LHCN-M2 (cell line): ENCODE measurements at places on chromosomes 16 and 17. TPM values are rescaled to one million over a fixed set of nuclear protein-coding genes. Genes with fewer than 3 reads are reported as not detected.

GRCh38 chr17:64355536-64356303 lies 34.9 kb downstream of the PECAM1 start:
- peak; percentile 88 for DNase-seq

DNA sequence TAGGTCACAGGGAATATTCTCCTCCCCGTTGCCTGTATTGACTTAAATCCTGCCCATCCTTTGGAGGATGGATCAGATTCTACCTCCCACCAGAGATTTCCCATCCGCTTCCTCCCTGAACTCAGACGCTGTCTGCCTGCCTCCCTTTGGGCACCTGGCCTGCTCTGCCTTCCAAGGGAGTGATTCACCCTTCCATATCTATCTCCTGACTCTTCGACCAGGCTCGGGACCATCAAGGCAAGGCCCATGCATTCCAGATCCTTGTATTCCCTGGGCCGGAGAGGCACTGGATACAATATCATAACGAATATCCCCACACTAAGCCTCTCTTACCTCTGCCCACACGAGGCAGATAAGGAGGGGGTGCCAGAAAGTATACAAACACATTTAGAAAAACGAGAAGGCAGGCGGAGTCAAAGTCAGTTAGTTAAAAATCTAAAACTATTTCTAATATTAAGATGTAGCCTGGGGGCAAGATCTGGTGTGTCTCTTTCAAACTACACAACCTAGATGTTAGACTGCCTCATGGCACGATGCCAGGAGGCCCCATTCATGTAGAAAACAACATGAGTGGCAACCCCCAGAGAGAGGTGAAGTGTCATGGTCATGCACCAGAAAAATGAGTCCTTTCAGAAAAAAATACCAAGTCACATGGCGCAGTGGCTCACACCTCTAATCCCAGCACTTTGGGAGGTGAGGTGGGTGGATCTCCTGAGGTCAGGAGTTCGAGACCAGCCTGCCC lies 9.2 kb downstream of the PMP22 start:
- DNase-seq, result no peak

DNA sequence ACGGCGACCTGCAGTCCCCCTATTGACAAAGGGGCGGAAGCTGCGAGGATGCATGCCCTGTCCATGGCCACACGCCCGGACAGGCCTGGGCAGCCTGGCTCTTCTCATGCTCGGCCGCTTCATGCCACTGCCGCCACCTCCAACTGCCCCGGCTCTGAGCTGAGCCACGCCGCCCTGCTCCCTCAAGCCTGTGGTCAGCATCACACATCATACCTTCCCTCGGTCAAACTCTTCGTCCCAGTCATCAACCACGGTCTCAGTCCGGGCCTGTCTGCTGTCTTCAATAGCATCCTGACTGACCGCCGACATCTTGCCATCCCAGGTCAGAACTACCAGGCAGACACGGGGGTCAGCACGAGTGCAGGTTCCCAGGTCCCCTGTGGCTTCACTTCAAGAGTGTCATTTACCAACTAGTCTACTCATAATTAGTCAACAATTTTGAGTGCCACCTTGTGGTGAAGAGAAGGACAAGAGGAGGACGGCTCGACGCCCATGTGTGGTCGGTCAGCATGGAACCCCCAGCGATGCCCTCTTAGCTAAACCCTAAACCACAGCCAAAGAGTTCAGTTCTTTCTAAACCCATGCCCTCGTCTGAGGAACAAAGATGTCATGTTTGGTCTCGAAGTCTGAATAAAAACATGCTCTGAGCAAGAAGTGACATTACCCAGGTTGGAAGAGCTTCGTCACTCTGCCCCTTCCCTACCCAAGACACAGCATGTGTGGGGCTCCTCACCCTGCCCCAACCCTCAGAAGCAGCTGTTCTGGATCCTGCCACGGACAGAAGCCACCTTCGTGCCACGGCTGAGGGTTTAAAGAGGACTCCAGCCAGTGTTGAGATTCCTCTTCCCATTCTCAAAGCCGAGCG lies 16.9 kb upstream of the CYTH1 start:
- peak; percentile 52 for DNase-seq

DNA sequence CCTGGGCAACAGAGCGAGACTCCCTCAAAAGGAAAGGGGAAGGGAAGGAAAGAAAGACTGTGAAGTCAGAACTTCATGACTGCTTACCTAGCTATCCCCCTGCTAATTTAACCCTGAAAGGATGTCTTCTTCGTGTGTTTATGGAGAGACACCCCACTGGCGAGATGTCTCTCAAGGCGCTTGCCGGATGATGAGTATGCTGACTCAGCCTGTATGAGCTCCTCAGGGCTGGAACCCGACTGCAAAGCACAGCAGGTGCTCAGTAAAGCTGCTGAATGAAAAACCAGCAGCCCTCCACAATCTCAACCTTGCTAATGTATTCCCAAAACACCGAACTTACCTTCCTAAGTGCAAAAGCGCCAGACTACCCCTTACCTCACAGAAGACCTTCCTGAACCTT lies 2.3 kb downstream of the ANKFY1 start:
- no peak for DNase-seq

DNA sequence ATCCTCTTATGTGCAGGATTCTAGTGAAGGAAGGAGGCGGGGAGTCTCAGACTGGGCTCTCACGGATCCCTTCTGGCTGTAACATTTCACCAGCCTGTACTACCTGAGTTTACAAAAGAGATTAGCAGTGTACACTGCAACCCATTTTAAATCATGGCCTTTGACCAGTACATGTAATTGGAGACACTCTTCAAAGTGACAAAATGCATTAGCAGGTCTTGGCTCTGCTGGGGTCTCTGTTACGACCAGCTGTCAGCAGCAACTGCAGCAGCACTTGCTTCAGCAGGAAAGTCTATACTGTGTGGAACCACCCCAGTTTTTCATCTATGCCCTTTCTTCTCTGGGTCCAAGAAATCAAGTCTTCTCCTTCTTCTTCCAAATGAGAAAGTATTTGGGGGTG lies 322.8 kb upstream of the ASIC2 start:
- no peak for DNase-seq

DNA sequence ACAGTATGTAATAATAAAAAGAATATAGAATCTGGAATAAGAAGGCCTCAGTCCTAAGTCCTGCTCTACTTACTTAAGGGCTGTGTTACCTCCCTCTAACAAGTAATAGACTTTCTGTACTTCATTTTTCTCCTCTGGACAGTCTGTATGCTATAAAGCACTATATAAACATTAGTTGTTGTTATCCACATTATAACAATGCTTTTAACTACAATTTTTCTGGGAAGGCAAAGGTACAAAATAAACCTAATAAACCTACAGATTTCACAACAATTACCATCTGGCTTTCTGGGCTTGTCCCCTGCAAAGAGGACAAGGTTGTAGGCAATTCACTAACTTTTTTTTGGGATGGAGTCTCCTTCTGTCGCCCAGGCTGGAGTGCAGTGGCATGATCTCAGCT lies 32.7 kb downstream of the RFFL start:
- no peak for DNase-seq

- no peak for DNase-seq
Measured at GRCh38 chr16:3101841-3102470, 2.9 kb upstream of the ZSCAN10 start.

DNA sequence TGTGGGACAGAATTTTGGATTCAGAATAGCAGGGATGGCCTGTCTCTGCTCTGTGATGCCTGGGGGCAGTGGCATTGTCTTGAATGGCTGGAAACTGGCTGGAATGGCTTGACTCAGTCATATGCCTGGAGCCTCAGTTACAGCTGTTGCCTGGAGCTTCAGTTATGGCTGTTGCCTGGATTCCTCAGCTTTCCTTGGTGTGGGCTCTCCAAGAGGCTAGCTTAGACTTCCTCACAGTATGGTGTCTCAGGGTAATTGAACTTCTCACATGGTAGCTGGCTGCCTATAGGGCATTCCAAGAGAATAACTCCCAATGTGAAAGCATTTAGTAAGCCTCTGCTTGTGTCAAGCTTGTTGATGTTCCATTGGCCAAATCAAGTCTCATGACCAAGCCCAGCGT lies 21.1 kb downstream of the KRT23 start:
- DNase-seq, result no peak

GRCh38 chr16:16780588-16780987 lies 401.6 kb downstream of the NPIPA7 start:
- DNase-seq, result no peak

DNA sequence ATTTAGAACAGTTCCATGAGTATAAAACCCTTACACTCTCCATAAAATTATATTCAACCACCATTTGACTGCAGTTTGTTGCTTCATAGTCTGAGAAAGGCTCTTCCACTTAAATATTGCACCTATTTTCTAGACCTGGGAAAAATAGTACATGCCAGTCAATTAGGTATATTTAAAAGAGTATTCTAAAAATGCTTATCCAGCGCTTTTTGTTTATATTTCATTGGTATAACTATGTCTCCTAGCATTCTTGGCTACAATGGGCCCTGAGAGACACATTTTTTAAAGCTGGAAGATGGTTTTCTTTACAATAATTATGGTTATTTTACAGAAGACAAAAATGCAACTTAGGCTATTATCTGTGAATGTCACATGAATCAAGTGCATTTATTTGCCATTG lies 439.4 kb downstream of the KCNJ18 start:
- DNase-seq, result no peak

DNA sequence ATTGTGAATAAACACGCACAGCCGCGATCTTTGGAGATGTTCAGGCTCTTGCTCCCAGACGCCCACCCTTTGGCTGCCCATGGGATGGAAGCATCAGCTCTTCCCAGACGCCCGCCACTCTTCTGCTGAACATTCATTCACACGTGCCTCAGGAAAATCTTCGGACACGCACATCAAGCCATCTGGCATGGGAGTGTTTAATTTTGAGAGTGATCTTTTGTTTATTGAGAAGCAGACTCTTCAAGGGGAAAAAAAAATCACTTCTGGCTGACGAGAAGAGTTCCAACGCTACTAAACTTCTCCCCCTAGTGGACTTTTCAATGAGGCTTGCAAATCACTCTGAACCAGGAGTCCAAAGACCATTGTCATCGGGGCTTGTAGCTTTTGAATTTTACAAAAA lies 62.0 kb upstream of the NUDT7 start:
- no peak for DNase-seq

GRCh38 chr17:57532556-57532955 lies 212.5 kb downstream of the CCDC182 start:
- DNase-seq, result no peak

DNA sequence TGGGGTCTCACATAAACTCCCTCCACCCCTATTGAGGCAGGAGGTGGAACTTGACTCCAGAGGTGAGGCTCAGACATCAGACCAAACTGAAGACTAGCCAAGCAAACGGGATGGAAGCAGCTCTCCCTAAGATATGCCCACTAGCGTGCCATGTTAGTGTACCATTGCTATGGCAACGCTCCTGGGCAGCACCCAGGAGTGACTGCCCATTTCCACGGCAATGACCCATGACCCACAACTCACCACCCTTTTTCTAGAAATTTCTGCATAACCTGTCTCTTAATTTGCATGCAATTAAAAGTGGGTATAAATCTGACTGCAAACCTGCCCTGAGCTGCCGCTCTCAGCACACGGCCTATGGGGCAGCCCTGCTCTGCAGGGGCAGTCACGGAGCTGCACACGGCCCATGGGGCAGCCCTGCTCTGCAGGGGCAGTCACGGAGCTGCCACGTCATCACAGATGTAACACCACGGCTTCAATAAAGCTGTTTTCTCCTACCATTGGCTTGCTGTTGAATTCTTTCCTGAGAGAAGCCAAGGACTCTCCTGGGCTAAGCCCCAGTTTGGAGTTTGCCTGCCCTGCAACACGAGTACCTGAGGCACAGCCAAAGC lies 164.3 kb downstream of the RBFOX3 start:
- no peak for DNase-seq

PIPOX gene
- total RNA-seq, result 0.38 and 1.7 TPM in 2 replicates

KCTD11 gene
- total RNA-seq, result 8.3 and 9.0 TPM in 2 replicates

MT1F gene
- not detected in 2 replicates for total RNA-seq

CMTM1 gene
- total RNA-seq, result 3.7 and 4.3 TPM in 2 replicates

GPRC5B gene
- total RNA-seq, result 7.2 and 9.5 TPM in 2 replicates

STX1B gene
- 1.7 and 4.1 TPM in 2 replicates for total RNA-seq

C16orf74 gene
- not detected in 2 replicates for total RNA-seq
